ENCODE measurements at places on chromosomes 3 and 15. TPM values are rescaled to one million over a fixed set of nuclear protein-coding genes. Genes with fewer than 3 reads are reported as not detected.

- no peak for DNase-seq
Observed at GRCh38 chr15:101107101-101107500, 144.7 kb downstream of the CHSY1 start.

DNA sequence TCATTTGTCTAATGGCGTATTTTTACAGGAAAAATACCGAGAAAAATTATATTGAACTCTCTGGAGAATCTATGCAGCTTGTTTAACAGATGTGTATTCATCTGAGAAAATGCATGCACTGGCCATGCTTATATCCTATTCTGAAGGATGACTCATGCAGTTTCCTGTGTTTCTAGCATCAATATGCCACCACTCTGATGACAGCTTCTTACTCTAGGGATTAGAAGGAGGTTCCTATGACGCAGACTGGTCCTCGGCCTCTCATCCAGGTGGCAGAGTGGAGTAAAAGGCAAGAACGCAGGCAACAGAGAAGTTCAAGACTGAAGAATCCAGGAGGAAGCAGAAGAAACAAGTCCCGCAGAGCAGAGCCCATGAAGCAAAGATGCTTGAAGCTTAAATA is 910.0 kb upstream of the ROBO1 start:
- no peak for DNase-seq

Gene GABRB3
- polyA plus RNA-seq: not detected

GRCh38 chr3:184761075-184761841 is 49.4 kb upstream of the MAGEF1 start:
- DNase-seq: no peak

Gene NOX5
- not detected for polyA plus RNA-seq
